SJSA1 (cell line): ENCODE measurements at places on chromosomes 7 and 10. TPM values are rescaled to one million over a fixed set of nuclear protein-coding genes. Genes with fewer than 3 reads are reported as not detected.

Gene TAS2R3
- 0.18 TPM in 1 of 2 replicates, not detected in the other for total RNA-seq

Gene MARVELD1
- 30.7 and 36.5 TPM in 2 replicates for total RNA-seq

- DNase-seq = peak; percentile 5
These were observed 876 bp downstream of the DNAH11 start for GRCh38 chr7:21543528-21544302.

Gene SYT15
- 5.2 and 8.6 TPM in 2 replicates for total RNA-seq

GRCh38 chr10:129715805-129716204 lies 248.3 kb downstream of the EBF3 start:
- DNase-seq = no peak

DNA sequence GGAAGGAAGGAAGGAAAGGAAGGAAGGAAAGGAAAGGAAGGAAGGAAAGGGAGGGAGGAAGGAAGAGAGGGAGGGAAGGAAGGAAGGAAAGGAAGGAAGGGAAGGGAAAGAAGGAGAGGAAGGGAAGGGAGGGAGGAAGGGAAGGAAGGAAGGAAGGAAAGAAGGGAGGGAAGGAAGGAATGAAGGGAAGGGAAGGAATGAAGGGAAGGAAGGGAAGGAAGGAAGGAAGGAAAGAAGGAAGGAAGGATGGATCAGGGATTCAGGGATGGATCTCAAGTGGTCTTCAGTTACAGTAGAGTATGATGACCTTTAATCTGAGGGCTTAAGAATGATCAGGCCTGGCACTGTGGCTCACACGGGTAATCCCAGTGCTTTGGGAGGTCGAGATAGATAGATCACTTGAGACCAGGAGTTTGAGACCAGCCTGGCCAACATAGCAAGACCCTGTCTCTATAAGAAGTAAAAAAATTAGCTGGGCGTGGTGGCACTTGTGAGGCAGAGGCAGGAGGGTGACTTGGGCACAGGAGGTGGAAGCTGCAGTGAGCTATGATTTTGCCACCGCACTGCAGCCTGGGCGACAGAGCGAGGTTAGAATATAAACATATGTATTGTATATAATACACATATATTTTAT lies 760 bp upstream of the FOXK1 start:
- DNase-seq = no peak

- no peak for DNase-seq
These were observed at the start of gene CRPPA for GRCh38 chr7:16421333-16422102. TSS of gene CRPPA (minus strand) at chr7:16421538. CDS start at chr7:16421322, 216 bp downstream.

- no peak for DNase-seq
These were observed 87.2 kb downstream of the GSDME start for GRCh38 chr7:24669971-24670591.

DNA sequence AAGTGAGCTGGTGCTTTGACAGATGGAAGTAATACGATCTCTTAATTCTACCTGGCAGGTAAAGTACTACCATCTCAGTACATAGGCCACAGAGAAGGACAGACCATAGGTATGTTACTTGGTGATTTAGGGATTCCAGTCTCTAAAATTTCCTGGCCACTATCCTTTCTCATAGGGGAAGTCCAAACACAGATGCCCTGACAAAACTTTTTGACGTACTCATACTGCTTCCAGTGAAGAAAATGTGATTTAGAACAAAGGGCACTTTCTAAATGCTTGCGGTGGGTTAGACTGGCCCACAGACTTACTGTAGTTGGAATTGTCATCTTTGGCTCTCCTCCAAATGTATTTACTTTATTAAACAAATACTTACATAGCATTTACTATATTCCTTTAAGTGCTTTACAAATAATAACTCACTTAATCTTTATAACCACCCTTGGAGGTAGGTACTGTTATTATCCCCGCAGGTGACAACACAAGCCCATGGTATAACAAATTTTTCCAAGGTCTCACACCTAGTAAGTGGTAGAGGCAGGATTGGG lies 3.0 kb downstream of the PI4K2A start:
- DNase-seq = no peak

Gene SLC13A4
- not detected in 2 replicates for total RNA-seq
